CD4-positive, alpha-beta T cell (primary cell): ENCODE measurements at places on chromosomes 5 and 9.

- H3K4me3 ChIP-seq = no peak overlapping the region
- peaks cover 8% of the 10 kb centered on the region for H3K27me3 ChIP-seq
- no peak for DNase-seq
- H3K4me1 ChIP-seq = peaks cover 7% of the 10 kb centered on the region
- no peak overlapping the region for H3K27ac ChIP-seq
These were observed 10.8 kb downstream of the S1PR3 start for GRCh38 chr9:89001917-89002540.

DNA sequence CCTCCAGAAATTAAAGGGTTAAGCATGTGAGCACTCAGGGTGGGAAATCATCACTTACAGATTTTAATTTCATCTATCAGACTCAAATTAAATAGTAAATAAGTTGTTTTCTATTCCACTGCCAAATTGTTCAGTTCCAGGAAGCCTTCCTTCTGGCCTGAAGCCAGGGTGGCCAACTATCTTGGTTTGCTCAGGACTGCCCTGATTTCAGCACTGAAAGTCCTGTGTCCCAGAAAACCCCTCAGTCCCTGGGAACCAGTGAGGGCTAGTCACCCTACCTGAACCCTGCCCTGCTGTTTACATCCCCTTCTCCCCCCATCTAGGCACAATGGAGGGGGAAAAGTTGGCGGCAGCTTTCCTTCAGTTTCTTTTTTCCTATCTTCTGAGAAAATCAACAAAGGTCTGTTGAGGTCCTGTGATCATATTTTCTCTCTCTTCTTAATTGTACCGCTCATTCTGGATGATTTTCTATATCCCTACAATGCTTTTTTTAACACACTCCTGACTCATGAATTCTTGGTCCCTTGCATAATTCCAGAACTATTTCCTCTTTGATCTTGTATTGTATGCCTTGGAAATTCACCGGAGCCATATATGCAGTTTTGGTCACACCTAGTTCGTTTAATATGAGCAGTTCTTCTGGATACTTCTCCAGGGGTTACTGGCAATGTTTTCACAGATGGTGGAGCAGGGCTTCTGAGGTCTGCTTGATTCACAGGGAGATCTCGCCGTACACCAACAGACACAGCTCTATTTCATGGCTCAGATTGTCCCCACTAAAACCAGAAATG, 103.8 kb downstream of the MAP1B start:
- H3K36me3 ChIP-seq = no peaks in the 10 kb centered on the region
- H3K27me3 ChIP-seq = no peaks in the 10 kb centered on the region

DNA sequence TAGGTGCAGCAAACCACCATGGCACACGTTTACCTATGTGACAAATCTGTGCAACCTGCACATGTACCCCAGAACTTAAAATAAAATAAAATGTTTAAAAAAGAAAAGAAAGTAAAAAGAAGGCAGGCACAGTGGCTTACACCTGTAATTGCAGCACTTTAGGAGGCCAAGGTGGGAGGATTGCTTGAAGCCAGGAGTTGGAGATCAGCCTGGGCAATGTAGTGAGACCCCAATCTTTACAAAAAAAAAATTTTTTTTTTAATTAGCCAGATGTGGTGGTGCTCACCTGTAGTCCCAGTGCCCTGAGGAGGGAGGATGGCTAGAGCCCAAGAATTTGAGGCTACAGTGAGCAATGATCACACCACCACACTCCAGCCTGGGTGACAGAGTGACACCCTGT, 12.5 kb upstream of the LHFPL2 start:
- no peak overlapping the region for H3K4me3 ChIP-seq
- H3K36me3 ChIP-seq = no peaks in the 10 kb centered on the region
- no peaks in the 10 kb centered on the region for H3K4me1 ChIP-seq
- H3K27ac ChIP-seq = no peak overlapping the region
- no peaks in the 10 kb centered on the region for H3K27me3 ChIP-seq

- no peak overlapping the region for H3K4me3 ChIP-seq
- DNase-seq = no peak
- no peaks in the 10 kb centered on the region for H3K36me3 ChIP-seq
- H3K27me3 ChIP-seq = no peaks in the 10 kb centered on the region
- no peaks in the 10 kb centered on the region for H3K4me1 ChIP-seq
- H3K27ac ChIP-seq = no peak overlapping the region
These were observed 287.7 kb upstream of the DAP start for GRCh38 chr5:11048760-11049159.

DNA sequence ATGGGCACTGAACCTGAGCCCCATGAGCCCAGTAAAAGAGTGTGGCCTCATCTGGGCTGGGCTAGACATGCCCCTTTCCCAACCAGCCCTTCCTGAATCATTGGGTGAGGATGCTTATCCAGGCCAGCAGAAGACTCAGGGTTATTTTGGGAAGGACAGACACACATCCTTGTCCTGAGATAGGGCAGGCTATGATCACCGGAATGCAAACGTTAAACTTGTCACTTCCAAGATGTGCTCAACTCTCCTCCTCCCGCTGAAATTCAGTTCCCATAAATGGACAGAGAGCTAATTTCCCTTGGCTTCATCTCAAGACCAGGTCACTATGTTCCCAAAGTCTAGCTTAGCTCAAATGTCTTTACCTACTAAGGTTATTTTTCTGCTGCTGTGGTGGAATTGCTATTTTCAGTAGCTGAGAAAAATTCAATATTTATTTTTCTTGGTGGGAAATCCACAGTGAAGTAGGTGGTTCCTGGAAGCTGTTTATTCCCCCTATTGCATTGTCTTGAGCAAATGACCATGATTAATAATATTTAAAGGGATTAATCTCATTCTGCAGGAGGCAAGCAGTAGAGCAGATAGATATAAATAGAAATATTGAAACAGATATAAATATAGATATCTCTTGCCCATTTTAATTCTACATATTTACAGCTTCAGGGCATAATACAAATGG, 70.0 kb downstream of the NXNL2 start:
- no peak overlapping the region for H3K4me3 ChIP-seq
- H3K36me3 ChIP-seq = no peaks in the 10 kb centered on the region
- DNase-seq = no peak
- H3K27ac ChIP-seq = no peak overlapping the region
- H3K27me3 ChIP-seq = no peaks in the 10 kb centered on the region

DNA sequence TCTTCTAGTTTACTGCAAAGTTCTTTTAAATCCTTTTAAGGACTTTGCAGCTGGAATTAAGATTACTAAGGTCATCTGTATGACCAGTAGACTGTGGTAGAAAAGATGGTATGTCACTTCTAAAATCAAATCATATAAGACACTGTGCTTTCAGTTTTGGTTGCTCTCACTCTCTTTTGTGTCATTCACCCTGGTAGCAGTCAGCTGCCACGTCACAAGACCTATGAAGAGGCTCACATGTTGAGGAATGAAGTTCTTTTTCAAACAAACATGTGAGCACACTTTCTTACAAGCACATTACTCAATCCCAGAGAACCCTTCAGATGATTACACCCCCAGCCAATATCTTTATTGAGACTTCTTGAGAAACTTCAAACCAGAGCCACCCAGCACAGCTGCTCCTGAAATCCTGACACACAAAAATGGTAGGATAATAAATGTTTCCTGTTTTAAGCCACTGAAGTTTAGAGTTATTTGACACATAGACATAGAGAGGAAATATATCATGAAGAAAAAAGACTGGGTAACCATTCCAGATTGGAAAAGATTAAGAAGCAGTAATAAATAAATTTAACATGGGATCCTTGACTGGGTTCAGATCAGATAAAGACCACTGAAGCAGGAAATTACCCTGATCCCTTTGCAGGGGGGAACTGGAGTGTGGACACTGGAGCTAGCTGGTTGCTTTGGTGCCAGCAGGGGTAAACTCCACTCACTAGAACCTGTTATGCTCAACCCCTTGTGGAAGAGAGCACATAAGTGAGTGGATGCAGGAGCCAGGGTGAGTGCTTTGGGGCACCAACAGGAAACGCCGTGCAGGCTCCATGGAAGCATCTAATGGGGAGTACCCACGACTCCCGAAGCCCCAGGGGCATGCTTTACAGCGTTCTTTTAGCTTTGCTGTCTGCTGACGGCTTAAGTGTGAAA, 64.1 kb downstream of the SLCO4C1 start:
- H3K36me3 ChIP-seq = no peaks in the 10 kb centered on the region
- DNase-seq = no peak
- H3K27me3 ChIP-seq = no peaks in the 10 kb centered on the region

- H3K4me1 ChIP-seq = peaks cover 2% of the 10 kb centered on the region
- H3K27me3 ChIP-seq = peaks cover 34% of the 10 kb centered on the region
- no peak overlapping the region for H3K27ac ChIP-seq
- no peak for DNase-seq
- H3K4me3 ChIP-seq = no peak overlapping the region
- H3K36me3 ChIP-seq = no peaks in the 10 kb centered on the region
These were observed 2.5 kb downstream of the LPAR1 start for GRCh38 chr9:111035543-111036428.

DNA sequence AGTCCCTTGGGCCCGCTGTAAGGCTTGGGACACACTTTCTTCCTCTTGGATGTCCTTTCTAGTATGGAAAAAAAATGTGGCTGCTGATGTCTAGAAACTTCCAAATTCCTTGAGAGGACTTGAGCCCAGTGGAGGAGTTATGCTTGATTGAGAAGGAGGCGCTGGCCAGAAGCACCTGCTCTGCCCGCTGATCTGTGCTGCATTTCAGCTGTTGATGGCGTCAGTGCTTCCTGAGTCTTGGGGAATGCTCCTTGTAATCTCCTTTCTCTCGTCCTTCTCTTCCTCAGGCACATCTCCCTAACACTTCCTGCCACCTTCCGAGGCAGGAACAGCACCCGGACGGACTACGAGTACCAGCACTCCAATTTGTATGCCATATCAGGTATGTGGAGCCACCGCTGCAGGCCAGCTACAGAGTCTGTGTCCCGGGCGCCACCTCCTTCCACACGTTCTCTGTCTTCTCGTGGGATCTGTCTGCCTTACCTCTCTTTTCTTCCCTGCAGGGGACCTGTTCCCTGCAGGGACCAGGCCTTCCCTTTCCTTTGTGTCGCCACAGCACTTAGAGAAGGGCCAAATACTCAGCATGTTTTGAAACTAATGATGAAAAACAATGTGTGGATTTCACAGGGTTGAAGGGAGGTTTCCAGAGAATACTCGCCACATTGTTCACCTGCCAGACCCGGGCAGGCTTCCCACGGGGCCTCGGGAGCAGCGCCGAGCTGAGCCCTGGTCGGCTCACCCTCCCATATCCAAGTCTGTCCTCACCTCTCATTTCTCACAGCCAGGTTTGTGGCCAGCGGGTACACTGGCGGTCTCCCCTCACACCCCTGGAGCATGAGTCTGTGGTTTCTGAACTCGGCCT, 95.2 kb downstream of the MVB12B start:
- no peak overlapping the region for H3K4me3 ChIP-seq
- DNase-seq = no peak
- no peak overlapping the region for H3K27ac ChIP-seq
- H3K36me3 ChIP-seq = no peaks in the 10 kb centered on the region
- no peaks in the 10 kb centered on the region for H3K27me3 ChIP-seq

GRCh38 chr9:111023128-111023527, 15.1 kb downstream of the LPAR1 start:
- no peaks in the 10 kb centered on the region for H3K4me1 ChIP-seq
- H3K36me3 ChIP-seq = no peaks in the 10 kb centered on the region
- H3K27ac ChIP-seq = no peak overlapping the region
- no peak for DNase-seq
- no peak overlapping the region for H3K4me3 ChIP-seq

DNA sequence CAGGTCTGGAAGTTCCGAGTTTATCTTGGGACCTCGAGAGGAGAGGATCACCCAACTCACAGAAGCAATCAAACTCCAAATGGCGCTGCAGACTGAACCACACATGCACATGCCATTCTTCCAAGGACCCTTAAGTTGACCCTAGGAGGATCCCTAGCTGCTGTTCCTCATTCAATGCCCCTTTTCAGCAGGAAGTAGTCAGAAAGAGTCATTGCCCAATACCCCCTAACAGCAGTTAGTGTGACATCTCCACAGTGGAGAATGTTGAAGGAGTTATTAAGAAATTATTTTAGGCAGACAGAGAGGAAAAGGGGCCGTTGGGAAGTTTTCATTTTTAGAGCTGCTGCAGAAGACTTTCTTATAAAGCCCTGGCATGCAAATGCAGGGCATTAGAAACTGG, 229.9 kb upstream of the DAB2 start:
- H3K27me3 ChIP-seq = peaks cover 9% of the 10 kb centered on the region
- no peak overlapping the region for H3K27ac ChIP-seq
- DNase-seq = no peak
- H3K4me1 ChIP-seq = no peaks in the 10 kb centered on the region
- no peak overlapping the region for H3K4me3 ChIP-seq

GRCh38 chr9:135166565-135166964, 79.1 kb downstream of the OLFM1 start:
- H3K36me3 ChIP-seq = no peaks in the 10 kb centered on the region
- H3K4me1 ChIP-seq = no peaks in the 10 kb centered on the region
- H3K27ac ChIP-seq = no peak overlapping the region
- DNase-seq = no peak
- H3K4me3 ChIP-seq = no peak overlapping the region

DNA sequence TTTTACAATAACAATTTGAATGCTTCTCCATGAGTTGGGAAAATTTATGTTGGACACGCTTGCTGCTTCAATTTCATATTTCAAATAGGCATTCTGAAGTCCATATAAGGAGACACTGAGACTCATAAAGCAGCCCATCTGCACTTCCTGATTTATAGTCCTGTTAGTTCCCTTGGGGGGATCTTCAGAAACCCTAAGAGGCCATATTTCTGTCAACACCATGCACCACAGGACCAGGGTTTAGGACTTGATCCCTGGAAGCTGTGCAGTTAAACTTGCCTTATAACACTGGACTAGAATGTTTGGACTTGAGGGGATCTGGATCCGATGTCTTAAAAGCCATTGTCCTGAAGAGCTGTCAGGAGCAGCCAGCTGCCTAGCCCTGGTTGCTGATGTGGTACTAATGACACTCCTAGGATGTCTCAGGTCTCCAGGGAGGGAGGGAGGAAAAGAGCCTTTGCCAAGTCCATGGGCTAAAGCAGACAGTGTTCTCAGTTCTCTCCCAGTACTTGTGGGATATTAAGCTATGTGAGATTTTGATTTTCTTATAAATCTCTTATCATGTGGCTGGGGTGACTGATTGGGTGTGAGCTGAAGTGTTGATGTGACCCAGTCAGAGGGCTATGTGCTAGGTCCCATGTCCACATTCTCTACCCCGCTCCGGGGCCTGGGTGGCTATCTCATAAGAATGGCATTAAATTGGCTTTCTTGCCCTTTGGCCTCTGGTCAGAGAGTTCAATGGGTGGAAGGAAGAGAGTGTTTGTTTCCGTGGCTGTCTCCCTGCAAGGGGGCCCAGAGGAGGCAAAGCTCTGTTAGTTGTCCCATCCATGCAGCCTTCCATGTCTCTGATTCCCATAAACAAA, 399.8 kb downstream of the OSTF1 start:
- H3K36me3 ChIP-seq = no peaks in the 10 kb centered on the region
- H3K27ac ChIP-seq = no peak overlapping the region
- no peaks in the 10 kb centered on the region for H3K27me3 ChIP-seq
- no peaks in the 10 kb centered on the region for H3K4me1 ChIP-seq
- no peak overlapping the region for H3K4me3 ChIP-seq

GRCh38 chr5:179261301-179262125, 83.7 kb downstream of the ADAMTS2 start:
- H3K27me3 ChIP-seq = no peaks in the 10 kb centered on the region
- H3K27ac ChIP-seq = no peak overlapping the region
- H3K36me3 ChIP-seq = no peaks in the 10 kb centered on the region
- H3K4me3 ChIP-seq = no peak overlapping the region
- H3K4me1 ChIP-seq = no peaks in the 10 kb centered on the region
- peak; percentile 27 for DNase-seq
